ENCODE measurements at places on chromosomes 11 and 22. TPM values are rescaled to one million over a fixed set of nuclear protein-coding genes. Genes with fewer than 3 reads are reported as not detected.

OR6A2 gene
- 0.05 TPM for polyA plus RNA-seq

AAMDC gene
- 9.7 TPM for polyA plus RNA-seq

MS4A12 gene
- polyA plus RNA-seq: not detected

C11orf21 gene
- polyA plus RNA-seq: not detected

PIH1D2 gene
- polyA plus RNA-seq: 12.2 TPM

OTOG gene
- polyA plus RNA-seq: 0.08 TPM

EWSR1 gene
- polyA plus RNA-seq: 277 TPM

CRYBA4 gene
- not detected for polyA plus RNA-seq

ELF5 gene
- not detected for polyA plus RNA-seq

TSPAN18 gene
- 8.4 TPM for polyA plus RNA-seq

FAR1 gene
- polyA plus RNA-seq: 91.2 TPM

TMEM191B gene
- 41.5 TPM for polyA plus RNA-seq

SLC25A18 gene
- polyA plus RNA-seq: not detected

GCAT gene
- 13.0 TPM for polyA plus RNA-seq

OSBP2 gene
- 8.7 TPM for polyA plus RNA-seq

C11orf52 gene
- polyA plus RNA-seq: not detected

GPHA2 gene
- polyA plus RNA-seq: not detected

OR52K1 gene
- not detected for polyA plus RNA-seq

Data from neural cell (in vitro differentiated cells).